M059J (cell line): ENCODE measurements at places on chromosomes 6 and 20.

DNA sequence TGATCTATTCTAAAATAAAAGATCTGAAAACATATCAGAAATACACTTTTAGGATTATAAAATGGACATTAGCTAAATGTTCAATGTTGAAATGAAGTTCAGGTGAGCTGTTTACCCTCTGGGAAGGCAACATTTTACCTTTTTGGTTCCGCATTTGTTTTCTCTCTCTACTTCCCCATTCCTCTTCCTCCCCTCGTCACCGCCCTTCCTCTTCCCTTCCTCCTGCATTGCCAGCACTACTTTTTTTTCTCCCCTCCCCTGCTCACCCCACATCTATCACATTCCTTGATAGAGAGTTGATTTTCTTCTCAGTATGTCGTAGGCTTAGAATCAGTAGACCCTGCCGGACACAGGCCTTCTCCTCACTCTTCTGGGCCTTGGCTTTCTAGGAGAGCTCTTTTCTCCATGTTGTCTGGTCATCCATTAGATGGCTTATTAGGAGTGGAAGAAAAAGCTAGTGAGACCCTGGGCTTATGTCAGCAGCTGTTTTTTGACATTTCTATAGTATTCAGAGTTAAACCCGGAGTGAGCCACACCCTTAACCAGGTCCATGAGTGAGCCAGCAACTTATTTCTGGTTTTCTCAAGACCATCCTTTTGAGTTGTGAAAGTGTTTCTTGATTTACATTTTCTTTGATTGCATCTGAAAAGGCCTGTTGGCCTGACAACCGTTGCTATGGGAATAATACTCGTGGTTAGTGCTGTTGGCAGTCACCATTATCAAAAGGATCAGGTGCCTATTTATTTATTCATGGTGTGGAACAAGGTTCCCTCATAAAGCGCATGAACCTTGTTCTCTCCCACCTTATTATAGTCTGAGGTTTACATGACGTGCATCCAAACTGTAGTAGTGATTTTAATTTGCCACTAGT lies 90.9 kb downstream of the DTD1 start:
- DNase-seq, result peak; percentile 63

- DNase-seq, result no peak
These were observed 148.8 kb downstream of the QKI start for GRCh38 chr6:163563318-163563717.

- no peak for DNase-seq
These were observed 13.1 kb downstream of the OR5V1 start for GRCh38 chr6:29355603-29356002.

DNA sequence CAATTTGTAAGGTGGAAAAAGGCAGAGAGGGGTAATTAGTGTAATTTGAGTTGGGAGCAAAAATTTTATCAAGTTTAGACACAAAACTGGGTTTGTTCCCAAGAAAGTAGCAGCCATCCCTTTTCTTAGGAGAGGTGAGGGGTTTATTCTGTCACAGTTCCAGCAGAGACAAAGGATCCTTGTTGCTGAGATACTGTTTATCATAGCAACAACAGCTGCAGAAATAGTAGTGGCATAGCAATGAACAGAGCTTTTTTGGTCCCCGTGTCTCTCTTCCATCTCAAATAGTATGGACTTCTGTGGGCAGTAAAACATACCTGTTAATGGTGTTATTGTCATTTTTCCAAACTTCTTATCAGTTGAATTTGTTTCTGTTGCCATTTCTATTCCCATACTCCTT lies 23.9 kb downstream of the ZKSCAN8 start:
- DNase-seq, result no peak

DNA sequence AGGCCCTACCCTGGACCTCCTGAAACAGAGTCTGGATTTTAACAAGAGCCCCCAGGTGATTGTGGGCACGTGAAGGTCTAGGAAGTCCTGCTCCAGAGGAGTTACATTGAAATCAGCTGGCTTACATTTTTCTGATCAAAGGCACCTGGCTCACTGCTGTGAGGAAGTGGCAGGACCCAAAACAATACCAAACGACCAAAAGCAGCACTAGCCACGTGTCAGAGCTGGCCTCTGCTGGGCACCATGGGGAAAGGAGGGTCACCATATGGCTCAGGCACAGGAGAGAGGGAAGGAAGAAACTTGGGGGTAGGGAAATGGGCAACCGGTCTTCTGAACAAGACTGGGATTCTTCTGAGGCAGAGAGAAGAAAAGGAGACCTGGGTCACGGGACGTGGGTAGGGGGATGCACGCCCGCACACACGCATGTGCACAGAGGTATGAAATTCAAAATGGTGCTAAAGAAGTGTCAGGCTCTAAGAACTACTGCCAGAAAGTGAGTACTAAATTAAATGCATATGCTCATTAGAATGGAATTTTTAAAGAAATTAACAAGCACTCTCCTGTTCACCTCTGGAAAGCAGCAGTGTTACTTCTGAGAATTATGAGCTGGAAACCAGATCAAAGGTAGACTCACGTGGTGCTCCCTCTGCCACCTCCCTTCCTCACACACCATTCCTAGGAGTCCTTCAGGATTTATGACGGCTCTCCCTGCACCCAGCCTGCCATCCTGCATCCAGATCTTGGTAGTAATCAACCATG lies 113.6 kb downstream of the TRERF1 start:
- peak; percentile 53 for DNase-seq

- DNase-seq, result peak; percentile 61
These were observed 13.1 kb downstream of the RPS10 start for GRCh38 chr6:34412643-34413214.

DNA sequence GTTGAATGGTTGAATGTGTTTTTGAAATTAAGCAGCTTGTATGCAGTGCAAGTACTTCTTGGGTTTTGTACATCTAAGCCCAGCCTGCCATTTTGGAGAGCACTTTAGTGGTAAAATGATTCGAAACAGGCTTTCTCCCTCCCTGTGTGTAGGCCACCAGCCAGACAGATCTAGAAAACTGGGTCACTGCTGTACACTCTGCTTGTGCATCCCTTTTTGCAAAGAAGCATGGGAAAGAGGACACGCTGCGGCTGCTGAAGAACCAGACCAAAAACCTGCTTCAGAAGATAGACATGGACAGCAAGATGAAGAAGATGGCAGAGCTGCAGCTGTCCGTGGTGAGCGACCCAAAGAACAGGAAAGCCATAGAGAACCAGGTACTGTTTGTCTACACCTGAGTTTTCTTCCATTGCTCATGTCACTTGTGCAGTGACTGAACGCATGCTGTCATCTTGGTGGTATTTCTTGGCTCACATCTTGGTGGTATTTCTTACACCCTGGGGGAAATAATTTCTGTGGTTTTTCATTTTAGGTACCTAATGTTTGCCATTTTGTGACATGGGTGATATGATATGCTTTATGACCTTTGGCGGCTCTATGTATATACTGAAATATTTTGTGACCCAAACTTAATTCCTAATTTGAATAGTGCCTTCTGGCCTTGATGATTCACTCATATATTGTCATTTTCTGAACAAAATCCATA lies 115.7 kb upstream of the CLDN20 start:
- peak; percentile 72 for DNase-seq

GRCh38 chr20:36498386-36499179 lies 42.7 kb upstream of the MYL9 start:
- no peak for DNase-seq

DNA sequence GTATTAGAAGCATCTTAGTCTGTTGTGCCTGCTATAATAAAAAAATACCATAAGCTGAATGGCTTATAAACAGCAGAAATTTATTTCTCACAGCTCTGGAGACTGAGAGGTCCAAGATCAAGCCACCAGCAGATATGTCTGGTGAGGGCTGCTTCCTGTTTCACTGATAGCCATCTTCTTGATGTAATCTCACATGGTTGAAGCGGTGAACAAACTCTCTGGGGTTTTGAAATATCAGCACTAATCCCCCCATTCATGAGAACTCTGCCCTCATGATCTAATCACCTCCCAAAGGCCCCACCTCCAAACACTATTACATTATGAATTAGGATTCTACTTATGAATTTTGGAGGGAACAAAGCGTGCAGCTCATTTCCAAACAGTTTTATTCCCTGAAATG lies 11.6 kb upstream of the CLVS2 start:
- DNase-seq, result no peak
